ENCODE measurements at places on chromosomes 3 and 15. TPM values are rescaled to one million over a fixed set of nuclear protein-coding genes. Genes with fewer than 3 reads are reported as not detected.

Gene B3GNT5
- total RNA-seq = 17.0 TPM

- no peak overlapping the region for H3K4me3 ChIP-seq
- no peaks in the 10 kb centered on the region for H3K4me1 ChIP-seq
- no peak overlapping the region for H3K27ac ChIP-seq
- no peaks in the 10 kb centered on the region for H3K36me3 ChIP-seq
- no peak for DNase-seq
- peaks cover 8% of the 10 kb centered on the region for H3K27me3 ChIP-seq
Observed at GRCh38 chr3:70519026-70519425, 206.6 kb upstream of the MDFIC2 start.

DNA sequence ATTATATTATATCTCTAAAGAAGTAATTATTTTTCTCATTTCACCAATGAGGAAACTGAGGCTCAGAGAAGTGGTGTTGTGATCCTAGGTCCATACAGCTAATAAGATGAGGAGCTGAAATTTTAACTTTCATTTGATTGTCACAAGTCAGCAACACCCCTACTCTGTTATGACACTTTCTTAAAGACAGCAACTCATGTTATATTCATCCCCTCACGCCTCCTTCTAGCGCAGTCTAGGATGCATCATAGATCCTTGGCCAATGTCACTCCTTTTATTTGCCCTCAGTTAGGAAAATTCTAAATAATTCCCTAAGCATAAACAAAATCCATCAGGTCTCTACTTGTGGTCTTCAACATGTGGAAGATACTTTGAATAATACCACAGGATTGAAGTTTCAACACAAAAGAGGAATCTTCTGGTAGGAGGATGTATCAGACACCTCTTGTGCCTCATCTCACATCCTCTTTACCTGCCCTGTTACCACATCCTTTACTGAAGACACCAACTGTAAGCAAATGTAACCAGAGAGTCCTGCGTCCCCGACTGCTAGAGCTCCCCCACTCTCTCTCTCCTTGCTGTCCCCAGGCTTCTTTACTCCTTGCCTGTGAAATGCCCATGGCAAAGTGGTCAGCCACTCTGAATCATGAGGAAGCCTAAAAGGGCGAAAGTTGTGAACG lies 53.7 kb downstream of the TRIM42 start:
- no peaks in the 10 kb centered on the region for H3K36me3 ChIP-seq
- H3K4me1 ChIP-seq = peaks cover 21% of the 10 kb centered on the region
- no peak overlapping the region for H3K4me3 ChIP-seq
- DNase-seq = no peak
- no peaks in the 10 kb centered on the region for H3K27me3 ChIP-seq
- H3K27ac ChIP-seq = no peak overlapping the region

DNA sequence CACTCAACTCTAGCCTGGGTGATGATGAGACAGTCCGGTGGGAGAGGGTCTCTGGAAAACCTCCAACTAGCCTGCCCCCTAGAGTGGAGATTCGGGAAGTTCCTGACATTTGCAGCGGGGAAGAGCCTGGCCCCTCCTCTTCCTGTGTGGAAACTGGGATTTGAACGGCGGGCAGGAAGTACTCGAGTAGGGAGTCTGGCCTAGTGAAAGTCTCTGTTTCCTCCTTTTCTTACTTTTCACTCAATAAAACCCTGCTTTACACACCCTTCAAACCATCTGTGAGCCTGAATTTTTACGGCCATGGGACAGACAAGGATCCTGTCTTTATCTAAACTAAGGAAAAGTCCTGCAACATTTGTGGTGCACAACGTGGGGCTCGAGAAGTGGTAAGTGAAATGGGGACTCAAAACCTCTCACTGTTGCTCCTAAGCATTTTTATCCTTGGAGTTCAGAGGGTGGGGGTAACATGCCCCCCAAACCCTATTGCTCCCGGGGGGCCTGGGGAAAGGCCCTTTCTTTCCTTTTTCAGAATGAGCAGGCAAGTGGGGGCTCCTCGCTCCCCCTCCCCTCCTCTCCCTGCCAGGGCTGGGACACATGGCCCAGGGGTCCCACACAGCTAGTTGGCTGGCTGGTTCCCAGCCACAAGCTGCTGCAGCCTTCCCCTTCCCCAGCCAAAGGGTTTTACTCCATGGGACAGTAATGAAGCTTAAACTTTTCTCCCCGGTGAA lies 224.7 kb upstream of the GBE1 start:
- H3K27ac ChIP-seq = no peak overlapping the region
- no peak for DNase-seq
- H3K36me3 ChIP-seq = no peaks in the 10 kb centered on the region
- H3K27me3 ChIP-seq = no peaks in the 10 kb centered on the region
- no peak overlapping the region for H3K4me3 ChIP-seq
- H3K4me1 ChIP-seq = no peaks in the 10 kb centered on the region

GRCh38 chr3:74614107-74614967 lies at the start of gene CNTN3:
CNTN3 (minus strand) TSS chr3:74614659; CDS start chr3:74521112, 93,547 bp downstream.
- no peak within 1 kb of the TSS for H3K27ac ChIP-seq
- no peak for DNase-seq
- H3K36me3 ChIP-seq = no peaks in the 10 kb centered on the region
- H3K4me1 ChIP-seq = no peaks in the 10 kb centered on the region
- H3K27me3 ChIP-seq = peaks cover 16% of the 10 kb centered on the region

DNA sequence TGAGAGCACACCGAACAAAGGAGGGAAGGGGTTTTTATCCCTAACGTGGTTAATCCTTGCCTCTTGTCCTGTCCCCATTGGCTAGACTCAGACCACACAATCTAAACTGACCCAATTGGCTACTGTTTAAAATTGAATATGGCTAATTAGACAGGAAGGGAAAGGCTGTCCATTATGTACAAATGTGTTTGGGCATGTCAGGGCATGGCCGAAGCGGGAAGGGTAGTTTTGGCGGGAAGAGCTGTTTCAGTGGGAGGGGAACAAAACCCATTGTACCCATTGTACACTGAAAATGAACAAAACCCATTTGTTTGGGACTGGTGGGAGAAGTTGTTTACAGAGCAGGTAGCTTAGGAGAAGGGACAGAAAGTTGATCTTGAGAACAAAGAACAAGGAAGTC lies 330.9 kb upstream of the POU1F1 start:
- H3K27ac ChIP-seq = no peak overlapping the region
- no peaks in the 10 kb centered on the region for H3K4me1 ChIP-seq
- H3K36me3 ChIP-seq = no peaks in the 10 kb centered on the region

GRCh38 chr3:59510576-59510975 lies 460.8 kb upstream of the CFAP20DC start:
- H3K4me3 ChIP-seq = no peak overlapping the region
- no peak for DNase-seq
- no peak overlapping the region for H3K27ac ChIP-seq
- peaks cover 8% of the 10 kb centered on the region for H3K27me3 ChIP-seq
- no peaks in the 10 kb centered on the region for H3K4me1 ChIP-seq

GRCh38 chr15:100048736-100049135 lies 293.0 kb downstream of the ADAMTS17 start:
- no peak overlapping the region for H3K4me3 ChIP-seq
- peaks cover 11% of the 10 kb centered on the region for H3K4me1 ChIP-seq
- no peak for DNase-seq
- H3K27me3 ChIP-seq = no peaks in the 10 kb centered on the region
- H3K36me3 ChIP-seq = no peaks in the 10 kb centered on the region

Gene CYFIP1
- 50.7 TPM for total RNA-seq

DNA sequence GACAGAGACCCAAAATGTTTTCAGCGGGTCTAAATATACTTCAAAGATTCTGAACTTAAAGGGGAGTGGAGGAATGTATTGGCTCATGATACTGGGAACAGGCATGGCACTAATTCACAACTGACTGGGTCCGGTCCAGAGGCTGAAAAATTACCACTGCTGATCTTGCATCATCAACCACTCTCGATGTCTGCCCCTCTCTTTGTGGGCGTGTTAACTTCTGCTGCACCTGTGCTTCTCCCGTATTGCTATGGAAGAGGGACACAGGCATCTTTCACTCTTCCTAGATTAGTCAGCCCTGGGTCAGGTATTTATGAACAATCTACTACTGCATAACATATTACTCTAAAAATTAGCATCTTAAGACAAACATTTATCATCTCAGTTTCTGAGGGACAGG lies 33.2 kb downstream of the HHLA2 start:
- no peaks in the 10 kb centered on the region for H3K27me3 ChIP-seq
- DNase-seq = no peak
- peak overlapping the region; percentile 21 for H3K27ac ChIP-seq
- peaks cover 17% of the 10 kb centered on the region for H3K36me3 ChIP-seq
- no peak overlapping the region for H3K4me3 ChIP-seq

DNA sequence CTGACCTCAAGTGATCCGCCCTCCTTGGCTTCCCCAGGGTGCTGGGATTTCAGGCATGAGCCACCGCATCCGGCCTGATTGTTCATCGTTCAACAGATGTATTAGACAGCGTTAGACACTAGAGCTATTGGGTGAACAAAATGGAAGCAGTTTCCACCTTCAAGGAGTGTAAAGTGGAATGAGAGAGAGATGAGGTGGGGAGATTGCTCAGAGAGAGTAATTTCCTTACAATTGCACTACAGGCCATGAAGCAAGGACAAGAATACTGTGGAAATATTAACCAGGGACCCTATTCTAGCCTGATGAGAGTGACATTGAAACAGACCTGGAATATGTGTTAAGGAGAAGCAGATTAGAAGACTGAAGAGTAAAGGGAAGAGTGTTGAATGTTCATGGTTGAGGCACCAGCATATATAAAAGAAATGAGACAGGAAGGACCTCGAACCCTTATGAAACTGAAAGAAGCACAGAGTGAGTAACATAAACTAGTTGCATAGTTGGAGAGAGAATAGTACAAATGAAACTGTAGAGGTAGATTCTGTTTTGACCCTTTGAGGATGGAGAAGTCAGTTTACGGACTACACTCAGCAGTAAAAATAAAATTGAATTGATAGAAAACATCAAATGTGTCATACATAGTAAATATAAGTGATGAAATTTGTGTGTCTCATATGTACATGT lies 7.2 kb downstream of the RTF1 start:
- H3K27ac ChIP-seq = peak overlapping the region; percentile 76
- H3K4me1 ChIP-seq = peaks cover 33% of the 10 kb centered on the region

Gene FANCD2OS
- not detected for total RNA-seq

Gene CCR8
- 8.9 TPM for total RNA-seq

DNA sequence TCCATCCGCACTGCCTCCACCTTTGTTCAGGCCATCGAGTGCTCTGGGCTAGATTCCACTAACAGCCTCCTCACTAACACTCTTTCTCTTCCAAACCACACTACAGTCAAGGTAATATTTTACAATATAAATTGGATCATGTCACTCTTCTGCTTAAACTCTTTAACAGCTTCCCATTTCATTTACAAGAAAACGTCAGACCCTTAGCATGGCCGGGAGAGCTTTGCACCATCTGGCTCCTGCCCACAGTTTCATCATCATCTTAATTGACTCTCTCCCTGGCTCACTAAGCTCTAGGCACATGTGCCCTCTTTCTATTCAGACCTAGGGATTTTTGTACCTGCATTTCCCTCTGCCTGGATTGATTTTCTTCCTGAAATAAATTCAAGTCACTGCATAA lies 354.7 kb downstream of the FGF12 start:
- no peaks in the 10 kb centered on the region for H3K36me3 ChIP-seq
- H3K4me1 ChIP-seq = no peaks in the 10 kb centered on the region
- H3K27me3 ChIP-seq = no peaks in the 10 kb centered on the region
- H3K4me3 ChIP-seq = no peak overlapping the region

- DNase-seq = peak; percentile 36
- H3K27me3 ChIP-seq = no peaks in the 10 kb centered on the region
- peak overlapping the region; percentile 47 for H3K27ac ChIP-seq
- H3K36me3 ChIP-seq = peaks cover 3% of the 10 kb centered on the region
- H3K4me3 ChIP-seq = no peak overlapping the region
Observed at GRCh38 chr15:86611417-86612040, 531.9 kb downstream of the AGBL1 start.

DNA sequence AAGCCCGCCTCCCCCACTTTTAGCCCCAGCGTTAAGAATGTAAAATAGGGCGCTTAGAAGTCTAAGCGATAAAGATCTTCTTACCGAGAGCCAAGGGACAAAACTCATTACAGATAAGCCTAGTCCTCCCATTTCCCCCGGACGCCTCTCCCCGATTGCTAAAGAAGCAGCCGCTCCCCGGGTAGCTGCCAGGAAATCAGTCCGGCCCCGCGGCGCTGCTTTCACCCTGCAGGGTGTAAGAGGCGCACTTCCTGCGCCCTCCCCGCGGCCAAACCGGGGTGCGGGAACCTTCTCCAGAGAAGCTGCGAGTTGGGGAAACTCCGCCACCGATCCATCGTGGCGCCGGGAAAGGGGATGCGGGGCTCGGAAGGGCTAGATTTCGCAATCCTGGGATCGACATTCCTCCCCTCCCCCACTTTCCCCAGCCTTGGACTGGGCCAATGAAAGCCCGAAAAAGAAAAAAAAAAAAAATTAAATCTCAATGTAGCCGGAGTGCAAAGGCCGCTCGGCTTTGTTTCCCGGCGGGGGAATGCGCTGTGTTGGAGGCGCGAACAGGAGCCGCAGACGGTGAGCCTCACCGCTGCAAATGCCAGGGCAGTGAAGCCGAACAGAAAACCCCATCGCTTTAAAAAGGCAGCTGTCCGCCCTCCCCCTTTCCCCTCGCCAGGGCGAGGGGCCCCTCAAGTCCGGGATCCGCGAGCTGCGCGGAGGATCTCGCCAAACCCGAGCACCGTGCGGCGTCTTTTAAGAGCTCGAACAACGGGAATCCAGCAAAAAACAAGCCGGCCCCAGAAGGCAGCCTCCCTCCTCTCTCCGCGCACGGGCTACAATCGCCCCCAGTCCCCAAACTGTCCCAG lies 626 bp upstream of the PTPRG start:
- H3K4me1 ChIP-seq = peaks cover 12% of the 10 kb centered on the region
- H3K27me3 ChIP-seq = peaks cover 49% of the 10 kb centered on the region
- DNase-seq = peak; percentile 50
- peak overlapping the region; percentile 93 for H3K4me3 ChIP-seq
- H3K36me3 ChIP-seq = peaks cover 3% of the 10 kb centered on the region
- H3K27ac ChIP-seq = peak overlapping the region; percentile 71

- peaks cover 15% of the 10 kb centered on the region for H3K4me1 ChIP-seq
- no peak overlapping the region for H3K4me3 ChIP-seq
- H3K27me3 ChIP-seq = peaks cover 19% of the 10 kb centered on the region
- no peaks in the 10 kb centered on the region for H3K36me3 ChIP-seq
- DNase-seq = no peak
Observed at GRCh38 chr15:78570710-78571109, 5.4 kb downstream of the CHRNA5 start.

Gene CAMKV
- 0.96 TPM for total RNA-seq

Gene ZKSCAN7
- 0.73 TPM for total RNA-seq

Gene PAQR9
- not detected for total RNA-seq

Gene EXD1
- not detected for total RNA-seq

DNA sequence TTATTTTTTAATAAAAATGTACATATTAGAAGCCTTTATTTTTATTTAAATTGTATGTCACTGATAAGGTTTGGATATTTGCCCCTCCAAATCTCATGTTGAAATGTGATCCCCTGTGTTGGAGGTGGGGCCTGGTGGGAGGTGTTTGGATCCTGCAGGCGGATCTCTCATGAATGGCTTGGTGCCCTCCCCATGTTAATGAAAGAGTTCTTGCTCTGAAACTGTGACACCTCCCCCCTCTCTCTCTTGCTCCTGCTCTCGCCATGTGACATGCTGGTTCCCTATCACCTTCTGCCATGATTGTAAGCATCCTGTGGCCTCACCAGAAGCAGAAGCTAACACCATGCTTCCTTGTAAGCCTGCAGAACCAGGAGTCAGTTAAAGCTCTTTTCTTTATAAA lies 13.0 kb downstream of the AGTR1 start:
- H3K4me3 ChIP-seq = no peak overlapping the region
- H3K27ac ChIP-seq = no peak overlapping the region
- no peaks in the 10 kb centered on the region for H3K4me1 ChIP-seq
- no peaks in the 10 kb centered on the region for H3K36me3 ChIP-seq
- DNase-seq = no peak

Gene IL17RB
- total RNA-seq = 1.2 TPM

Gene FEZF2
- not detected for total RNA-seq
